Renal cortical epithelial cell (primary cell): ENCODE measurements at places on chromosomes 6 and 20.

GRCh38 chr6:156010-156409 lies 136.3 kb upstream of the DUSP22 start:
- no peak for DNase-seq

DNA sequence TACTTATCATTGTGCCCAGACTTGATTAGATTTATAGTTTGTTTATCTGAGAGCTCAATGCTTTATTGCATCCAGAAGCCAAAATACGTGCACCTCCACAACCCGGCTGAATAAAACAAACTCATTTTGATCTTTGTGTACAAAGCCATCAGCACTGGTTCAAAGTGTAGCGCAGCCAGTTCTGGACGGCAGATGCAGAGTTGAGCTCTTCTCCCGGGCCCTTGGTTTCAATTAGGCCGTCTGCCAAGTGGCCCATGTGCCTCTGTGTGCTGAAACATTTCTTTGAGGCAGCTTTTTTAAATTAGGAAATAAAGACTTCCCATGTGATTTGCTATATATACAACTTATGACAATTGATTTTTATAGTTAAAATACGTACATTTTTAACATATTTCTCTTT lies 96.2 kb upstream of the RSPO3 start:
- peak; percentile 21 for DNase-seq

DNA sequence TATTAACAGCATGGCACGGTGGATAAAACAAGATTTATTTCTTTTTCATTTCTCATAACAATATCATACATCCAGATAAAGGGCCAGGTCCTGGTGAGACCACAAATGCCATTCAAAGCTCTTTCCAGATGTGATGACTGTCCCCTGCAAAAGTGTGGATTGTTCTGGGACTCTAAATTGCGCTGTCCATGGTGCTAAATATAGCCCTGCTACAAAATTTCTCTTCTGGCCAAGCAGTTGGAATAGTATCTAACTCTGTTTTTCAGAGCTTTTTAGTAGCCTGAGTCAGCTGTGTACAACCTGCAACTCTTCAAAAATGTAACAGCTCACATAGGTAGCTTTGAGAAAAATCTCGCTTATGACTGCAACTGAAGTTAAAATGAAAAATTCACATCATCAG lies 115.8 kb downstream of the MANEA start:
- DNase-seq, result peak; percentile 1

- no peak for DNase-seq
These were observed 51.8 kb downstream of the ABRACL start for GRCh38 chr6:139080255-139080920.

DNA sequence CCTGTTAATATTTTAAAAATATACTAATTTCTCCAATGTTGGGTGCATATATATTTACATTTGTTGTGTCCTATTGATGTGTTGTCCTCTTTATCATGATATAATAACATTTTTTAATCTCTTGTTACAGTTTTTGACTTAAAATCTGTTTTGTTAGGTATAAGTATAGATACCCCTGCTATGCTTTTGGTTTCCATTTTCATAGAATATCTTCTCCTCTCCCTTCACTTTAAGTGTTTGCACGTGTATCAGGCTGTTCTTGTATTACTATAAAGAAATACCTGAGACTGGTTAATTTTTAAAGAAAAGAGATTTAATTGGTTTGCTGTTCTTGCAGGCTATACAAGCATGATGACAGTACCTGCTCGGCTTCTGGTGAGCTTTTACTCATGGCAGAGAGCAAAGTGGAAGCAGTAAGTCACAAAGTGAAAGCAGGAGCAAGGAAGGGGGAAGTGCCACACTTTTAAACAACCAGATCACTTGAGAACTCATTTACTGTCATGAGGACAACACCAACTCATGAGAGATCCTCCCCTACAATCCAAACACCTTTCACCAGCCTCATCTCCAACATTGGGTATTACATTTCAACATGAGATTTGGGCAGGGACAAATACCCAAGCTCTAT lies 340.5 kb upstream of the SYNCRIP start:
- DNase-seq, result no peak

- no peak for DNase-seq
These were observed 52.2 kb upstream of the HSF2 start for GRCh38 chr6:122347280-122347679.
